Psoas muscle (tissue), 8 donors: ENCODE measurements at places on chromosomes 3 and 15.
A peak's percentile ranks its signal among the peaks of the same experiment; 100 is the strongest.

- no peaks in the 10 kb centered on the region for H3K36me3 ChIP-seq
- no peak overlapping the region for H3K27ac ChIP-seq
- DNase-seq = no peak
- H3K27me3 ChIP-seq = no peaks in the 10 kb centered on the region
Observed at GRCh38 chr3:16697443-16698147, 92.4 kb upstream of the DAZL start.

DNA sequence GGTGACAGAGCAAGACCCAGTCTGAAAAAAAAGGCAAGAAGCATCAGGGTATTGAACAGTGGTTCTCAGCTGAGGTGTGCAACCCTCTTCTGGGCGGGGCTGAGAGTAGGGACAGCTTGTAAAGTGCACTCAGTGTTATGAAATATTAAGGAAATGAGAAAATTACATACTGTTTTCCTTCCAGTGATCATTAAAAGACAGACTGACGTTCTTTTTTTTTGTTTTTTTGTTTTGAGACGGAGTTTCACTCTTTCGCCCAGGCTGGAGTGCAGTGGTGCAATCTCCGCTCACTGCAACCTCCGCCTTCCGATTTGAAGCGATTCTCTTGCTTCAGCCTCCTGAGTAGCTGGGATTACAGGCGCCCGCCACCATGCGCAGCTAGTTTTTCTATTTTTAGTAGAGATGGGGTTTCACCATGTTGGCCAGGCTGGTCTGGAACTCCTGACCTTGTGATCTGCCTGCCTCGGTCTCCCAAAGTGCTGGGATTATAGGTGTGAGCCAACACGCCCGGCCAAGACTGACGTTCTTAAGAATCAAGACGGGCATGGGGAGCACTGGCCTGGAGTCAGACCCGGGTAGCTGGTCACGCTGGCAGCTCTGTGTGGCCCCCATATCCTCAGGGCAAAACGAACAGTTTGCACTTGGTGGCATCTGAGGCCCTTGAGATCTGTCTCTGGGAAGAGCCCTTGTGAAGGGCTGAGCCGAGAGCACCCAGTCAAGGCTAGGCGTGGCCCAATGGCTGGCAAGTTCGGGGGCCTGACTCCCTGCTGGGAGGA lies 11.4 kb downstream of the MAN2A2 start:
- H3K4me3 ChIP-seq = no peak overlapping the region
- H3K27ac ChIP-seq = peak overlapping the region; percentile 87
- H3K36me3 ChIP-seq = peaks cover 99% of the 10 kb centered on the region
- no peaks in the 10 kb centered on the region for H3K27me3 ChIP-seq
- H3K4me1 ChIP-seq = peaks cover 23% of the 10 kb centered on the region

- no peak overlapping the region for H3K4me3 ChIP-seq
- no peak for DNase-seq
- H3K4me1 ChIP-seq = no peaks in the 10 kb centered on the region
- no peaks in the 10 kb centered on the region for H3K36me3 ChIP-seq
Observed at GRCh38 chr3:156449710-156450574, 105.0 kb downstream of the SSR3 start.

DNA sequence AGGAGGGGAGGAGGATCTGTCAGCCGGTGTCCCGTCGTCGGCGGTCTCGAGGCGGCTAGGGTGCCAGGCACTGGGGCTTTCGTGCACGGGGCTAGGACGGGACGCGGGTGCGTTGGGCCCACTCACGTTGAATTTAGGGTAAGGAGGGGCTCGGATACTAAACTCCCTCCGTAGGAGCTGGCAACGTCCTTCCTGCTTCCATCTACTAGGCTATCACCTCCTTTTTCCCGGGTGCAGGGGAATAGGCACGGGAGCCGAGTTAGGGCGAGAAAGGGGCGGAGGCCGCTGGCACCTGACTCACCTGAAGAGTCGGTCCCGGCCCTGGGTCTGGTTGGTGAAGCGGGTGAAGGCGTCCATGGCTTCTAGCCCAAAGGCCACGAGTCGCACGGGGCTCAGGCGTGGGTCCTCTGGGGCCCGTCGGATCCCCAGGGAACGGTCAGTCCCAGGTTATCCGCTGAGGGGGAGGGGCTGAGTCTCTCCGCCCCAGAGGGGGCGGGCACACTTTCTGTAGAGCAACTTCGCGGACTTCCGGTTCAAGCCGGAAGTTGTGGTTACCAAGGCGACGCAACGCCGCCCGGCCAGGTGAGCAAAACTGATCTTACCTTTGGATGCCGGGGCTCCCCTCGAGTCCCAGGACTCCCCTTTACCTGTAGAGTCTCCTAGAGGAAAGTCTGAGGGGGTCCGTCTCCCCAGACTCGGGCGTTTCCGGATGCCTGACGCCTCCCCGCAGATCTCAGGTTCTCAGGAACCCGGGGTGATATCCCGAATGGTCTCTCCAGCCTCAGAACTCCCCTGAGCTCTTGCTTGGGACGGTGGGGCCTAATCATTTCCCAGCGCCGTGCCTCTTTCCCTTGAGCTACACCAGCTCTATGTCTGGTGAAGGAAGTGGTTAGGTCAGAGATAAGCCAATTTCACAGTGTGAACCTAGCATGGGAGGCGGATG lies at the start of the genes PEX11A and WDR93:
TSS of gene PEX11A (minus strand) at position 479 of the 943 bp plus-strand sequence. CDS start at position 357, 122 bp downstream.
TSS of gene WDR93 (plus strand) at position 536 of the 943 bp plus-strand sequence. CDS start 10,936 bp downstream, outside the sequence.
- H3K27ac ChIP-seq = peak within 1 kb of the TSS; percentile 72
- H3K36me3 ChIP-seq = peaks cover 8% of the 10 kb centered on the region
- DNase-seq = peak; percentile 91
- H3K4me1 ChIP-seq = no peaks in the 10 kb centered on the region

GRCh38 chr15:70560617-70561328 lies 202.6 kb downstream of the UACA start:
- H3K4me3 ChIP-seq = no peak overlapping the region
- no peaks in the 10 kb centered on the region for H3K36me3 ChIP-seq
- H3K4me1 ChIP-seq = peaks cover 14% of the 10 kb centered on the region
- H3K27ac ChIP-seq = no peak overlapping the region
- H3K27me3 ChIP-seq = no peaks in the 10 kb centered on the region
